ENCODE measurements at places on chromosomes 5 and 9. TPM values are rescaled to one million over a fixed set of nuclear protein-coding genes. Genes with fewer than 3 reads are reported as not detected.

Gene PTGER4
- 0.94 TPM for total RNA-seq

Gene NMUR2
- total RNA-seq: 0.14 TPM

Gene GLDC
- total RNA-seq: 13.1 TPM

Gene HARS1
- 78.1 TPM for total RNA-seq

Gene CARD6
- total RNA-seq: 3.8 TPM

Gene PCA3
- not detected for total RNA-seq

Gene BRD9
- 39.2 TPM for total RNA-seq

Gene DBH
- not detected for total RNA-seq

Gene CA9
- total RNA-seq: 7.3 TPM

Gene AGXT2
- not detected for total RNA-seq

All from A549 treated with RU486 at 1 μM for 4 hours (cell line).